ENCODE measurements at places on chromosomes 3 and 15.

DNA sequence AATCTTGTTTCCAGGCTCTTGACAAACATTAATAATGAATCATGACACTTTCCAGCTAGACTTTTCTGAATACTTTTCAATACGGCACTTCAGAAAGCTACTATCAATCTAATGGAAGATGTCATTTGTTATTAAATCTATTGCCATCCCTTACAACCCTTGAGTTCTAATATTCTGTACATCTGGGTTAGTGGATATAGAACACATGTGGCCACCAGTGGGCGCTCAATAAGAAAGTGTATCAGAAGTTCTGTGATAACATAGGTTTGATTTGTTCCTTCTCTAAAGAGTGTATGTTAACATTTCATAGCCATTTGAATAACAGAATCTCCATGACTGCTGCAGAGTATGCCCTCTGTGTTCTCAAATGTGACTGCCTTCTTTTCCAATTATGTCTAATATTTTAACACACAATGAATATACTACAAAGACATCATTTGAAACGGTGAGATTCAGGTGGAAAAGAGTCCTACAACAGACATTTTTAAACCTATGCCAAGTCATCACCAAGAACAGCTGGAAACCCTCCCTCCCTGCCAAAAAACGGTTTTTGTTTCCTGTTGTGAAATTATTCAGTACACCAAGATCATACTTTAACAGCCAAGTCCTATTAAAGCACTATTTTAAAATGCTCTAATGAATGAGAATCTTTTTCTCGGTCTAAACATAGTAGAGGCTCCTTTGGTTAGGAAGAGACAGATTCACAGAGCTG is 22.2 kb downstream of the ALDH1A2 start:
- peak; percentile 9 for DNase-seq

DNA sequence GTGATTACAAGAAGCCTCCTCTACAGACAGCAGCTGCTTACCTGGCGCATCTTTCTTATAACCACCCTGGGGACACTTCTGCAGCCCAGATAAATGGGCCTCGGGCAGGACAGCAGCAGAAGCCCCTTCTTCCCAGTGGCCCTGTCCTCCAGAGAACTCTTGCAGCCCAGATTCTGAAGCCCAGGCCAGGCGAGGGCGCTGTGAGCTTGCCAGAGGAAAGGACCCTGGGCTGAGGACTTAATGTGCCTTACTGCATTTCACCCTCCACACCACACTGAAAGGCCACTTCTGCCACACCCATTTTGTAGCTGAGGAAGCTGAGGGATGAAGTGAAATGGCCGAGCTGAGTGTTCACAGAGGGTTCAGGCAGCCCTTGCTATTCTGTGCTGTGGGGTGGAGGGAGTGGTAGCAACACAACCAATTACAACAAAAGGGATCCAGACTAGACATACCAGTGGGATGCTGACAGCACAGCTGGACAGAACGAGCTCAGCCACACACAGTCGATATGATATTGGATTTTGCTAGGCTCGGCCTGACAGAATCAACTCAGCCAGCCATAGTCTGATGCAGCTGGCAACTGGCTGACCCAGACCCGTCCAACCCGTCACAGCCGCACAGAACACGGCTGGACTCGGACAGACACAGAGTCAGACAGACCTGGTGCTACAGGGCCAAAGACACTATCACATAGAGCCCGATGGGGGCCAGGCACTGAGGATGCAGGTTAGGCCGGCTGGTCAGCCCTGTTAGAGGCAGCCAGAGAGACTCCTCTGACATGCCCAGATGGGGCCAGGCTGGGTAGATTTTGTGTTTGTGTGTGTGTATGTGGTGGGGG is 7.3 kb downstream of the ACOX2 start:
- no peak for DNase-seq

GRCh38 chr3:34807611-34808010 is 831.7 kb upstream of the ARPP21 start:
- no peak for DNase-seq

DNA sequence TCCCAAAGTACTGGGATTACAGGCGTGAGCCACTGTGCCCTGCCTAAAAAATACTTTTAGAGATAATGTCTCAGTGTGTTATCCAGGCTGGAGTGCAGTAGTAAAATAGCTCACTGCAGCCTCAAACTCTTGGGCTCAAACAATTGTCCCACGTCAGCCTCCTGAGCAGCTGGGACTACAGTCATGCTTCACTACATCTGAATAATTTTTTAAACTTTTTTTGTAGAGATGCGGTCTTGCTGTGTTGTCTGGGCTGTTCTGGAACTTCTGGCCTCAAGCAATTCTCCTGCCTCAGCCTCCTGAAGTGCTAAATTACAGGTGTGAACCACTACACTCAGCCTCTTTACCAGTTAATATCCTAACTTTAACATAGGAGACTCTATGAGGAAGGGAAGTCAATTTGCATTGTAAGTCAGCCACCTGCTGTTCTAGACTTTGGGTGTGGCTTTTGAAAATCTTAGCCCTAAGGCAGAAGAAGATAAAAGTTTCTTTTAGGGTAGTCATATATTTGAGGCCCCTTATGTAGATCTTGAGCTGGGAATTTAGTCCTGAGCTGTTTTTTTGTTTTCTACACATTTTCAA is 78.2 kb upstream of the RASGRP1 start:
- DNase-seq: no peak

DNA sequence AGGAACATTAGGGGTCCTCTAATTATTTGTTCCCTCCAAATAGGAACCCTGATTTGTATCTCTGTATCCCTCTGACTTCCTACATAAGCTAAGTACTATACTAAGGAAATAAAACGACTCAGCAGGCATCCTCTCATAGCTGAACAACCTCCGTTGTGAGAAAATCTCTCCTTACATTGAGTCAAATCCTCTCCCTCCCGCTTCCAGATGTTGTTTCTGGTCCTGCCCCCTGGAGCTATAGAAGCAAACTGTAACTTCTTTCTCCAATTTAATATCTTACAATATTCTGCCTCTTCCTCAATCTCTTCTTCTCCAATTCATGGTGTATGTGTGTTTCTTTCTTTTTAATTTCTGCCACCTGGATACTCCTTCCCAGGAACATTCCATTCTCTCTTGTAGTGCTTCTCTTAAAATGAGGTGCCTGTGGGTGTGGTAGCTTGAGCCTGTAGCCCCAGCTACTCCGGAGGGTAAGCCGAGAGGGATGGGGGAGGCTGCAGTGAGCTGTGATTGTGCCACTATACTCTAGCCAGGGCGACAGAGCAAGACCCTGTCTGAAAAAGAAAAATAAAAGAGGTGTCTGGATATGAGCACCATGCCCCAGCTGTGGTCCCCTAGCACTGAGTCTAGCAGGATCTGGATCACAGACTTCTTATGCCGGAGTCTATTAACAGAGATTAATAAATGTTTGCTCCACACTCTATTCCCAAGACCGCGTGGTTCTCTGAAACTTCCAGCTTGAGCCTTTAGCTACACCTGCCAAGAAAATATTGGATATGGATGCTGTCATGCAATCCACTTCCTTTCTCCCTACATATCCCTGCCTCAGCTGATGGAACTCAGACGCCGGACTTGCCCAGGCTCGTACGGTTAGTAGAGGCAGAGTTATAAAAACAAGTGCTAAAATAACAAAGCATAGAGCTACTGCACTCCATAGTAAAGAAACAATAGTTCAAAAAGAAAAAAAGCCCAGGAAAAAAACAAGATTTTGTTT is 42.9 kb upstream of the NEO1 start:
- DNase-seq: no peak

GRCh38 chr15:77773903-77774302 is 141.2 kb upstream of the LINGO1 start:
- DNase-seq: no peak

GRCh38 chr3:183698756-183699155 is 1.2 kb downstream of the YEATS2 start:
- DNase-seq: no peak

DNA sequence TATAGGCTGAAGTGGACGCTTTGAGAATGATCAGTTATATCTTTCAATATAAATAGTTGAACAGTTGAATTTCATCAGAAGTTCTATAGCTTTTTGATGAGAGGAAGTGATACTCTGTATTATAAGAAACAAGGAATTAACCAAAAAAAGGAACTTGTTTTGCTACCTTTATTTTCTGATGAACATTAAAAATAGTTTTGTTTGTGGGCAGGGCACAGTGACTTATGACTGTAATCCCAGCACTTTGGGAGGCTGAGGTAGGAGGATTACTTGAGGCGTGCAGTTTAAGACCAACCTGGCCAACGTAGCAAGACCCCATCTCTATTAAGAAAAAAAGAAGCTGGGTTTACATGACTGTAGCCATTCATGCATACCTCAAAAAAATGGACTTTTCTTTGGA is 16.7 kb downstream of the BLOC1S6 start:
- DNase-seq: no peak

DNA sequence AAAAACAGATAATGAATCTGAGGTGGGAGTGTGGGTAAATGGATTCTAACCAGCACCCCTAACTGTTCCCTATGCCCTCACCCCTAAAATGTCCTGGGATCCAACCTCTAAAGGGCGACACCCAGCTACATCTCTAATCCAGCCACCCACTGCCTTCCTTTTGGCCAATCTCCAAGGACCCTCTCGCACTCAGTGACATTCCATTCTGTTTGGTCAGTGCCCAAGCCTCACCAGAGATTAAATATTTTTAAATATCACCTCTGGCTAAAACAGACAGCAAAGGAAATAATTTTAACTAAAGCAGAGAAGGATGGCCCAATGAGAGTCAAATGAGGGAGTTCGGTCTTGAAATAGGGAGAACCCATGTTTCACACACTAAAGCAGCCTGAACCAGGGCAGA is 19.9 kb upstream of the SCN10A start:
- DNase-seq: no peak

DNA sequence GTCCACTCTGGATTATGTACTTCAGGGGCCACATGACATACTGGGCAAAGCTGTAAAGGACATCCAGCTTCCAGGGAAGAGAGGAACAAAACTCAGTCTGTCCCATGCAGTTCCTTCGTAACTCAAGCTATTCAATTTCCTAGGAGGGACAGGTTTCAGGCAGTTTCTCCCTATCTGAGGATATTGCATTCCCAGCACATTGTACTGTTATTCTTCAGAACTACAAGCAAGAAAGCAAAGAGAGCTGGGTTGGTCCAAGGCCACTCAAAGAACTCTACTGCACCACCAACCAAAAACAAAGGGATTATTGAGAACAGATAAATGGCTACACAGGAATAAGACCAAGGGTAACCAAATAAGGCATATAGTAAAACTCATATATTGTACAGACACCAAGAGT is 117.6 kb upstream of the ARL6 start:
- DNase-seq: no peak

GRCh38 chr3:166554023-166554422 is 716.8 kb upstream of the BCHE start:
- no peak for DNase-seq

DNA sequence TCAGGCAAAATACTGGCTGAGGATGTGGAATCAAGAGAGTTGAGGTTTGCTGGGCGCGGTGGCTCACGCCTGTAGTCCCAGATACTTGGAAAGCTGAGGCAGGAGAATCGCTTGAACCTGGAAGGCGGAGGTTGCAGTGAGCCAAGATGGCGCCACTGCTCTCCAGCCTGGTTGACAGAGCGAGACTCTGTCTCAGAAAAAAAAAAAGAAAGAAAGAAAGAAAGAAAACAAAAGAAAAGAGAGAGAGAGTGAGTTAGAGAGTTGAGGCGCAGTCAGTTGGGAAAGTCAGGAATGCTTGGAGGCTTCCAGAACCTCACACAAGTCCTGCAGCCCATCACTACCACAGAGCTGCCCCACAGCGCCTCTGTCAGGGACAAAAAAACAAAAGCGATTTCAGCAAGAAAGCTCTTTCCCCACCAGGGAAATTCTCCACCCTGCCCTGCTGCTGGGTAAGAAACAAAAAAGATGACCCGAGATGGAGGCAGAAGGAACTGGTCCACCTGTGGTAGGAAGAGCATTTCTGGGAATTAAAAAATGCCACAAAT is 13.8 kb downstream of the HDC start:
- no peak for DNase-seq

- no peak for DNase-seq
Measured at GRCh38 chr15:89167267-89168176, 53.9 kb downstream of the RLBP1 start.

- DNase-seq: no peak
Measured at GRCh38 chr3:14630404-14631100, 21.0 kb upstream of the CCDC174 start.

DNA sequence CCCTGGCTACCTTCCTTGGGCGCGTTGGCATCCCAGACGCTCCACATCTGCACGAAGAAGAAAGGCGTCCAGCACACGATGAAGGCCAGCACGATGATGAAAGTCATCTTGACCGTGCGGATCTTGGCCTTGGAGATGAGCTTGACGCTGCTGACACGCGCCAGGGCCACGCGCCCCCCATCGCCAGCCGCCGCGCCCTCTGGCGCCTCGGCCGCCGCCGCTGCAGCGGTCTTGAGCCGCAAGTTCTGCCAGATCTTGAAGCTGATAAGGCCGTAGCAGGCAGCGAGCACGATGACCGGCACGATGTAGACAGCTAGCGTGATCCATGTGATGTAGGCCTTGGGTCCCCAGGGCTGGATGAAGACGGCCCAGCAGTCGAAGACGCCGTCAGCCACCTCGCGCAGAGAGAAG is 2.2 kb downstream of the OXTR start:
- no peak for DNase-seq

- DNase-seq: no peak
Measured at GRCh38 chr15:29688506-29689286, 133.6 kb downstream of the TJP1 start.

- DNase-seq: no peak
Measured at GRCh38 chr15:58650102-58650501, 99.4 kb downstream of the ADAM10 start.

DNA sequence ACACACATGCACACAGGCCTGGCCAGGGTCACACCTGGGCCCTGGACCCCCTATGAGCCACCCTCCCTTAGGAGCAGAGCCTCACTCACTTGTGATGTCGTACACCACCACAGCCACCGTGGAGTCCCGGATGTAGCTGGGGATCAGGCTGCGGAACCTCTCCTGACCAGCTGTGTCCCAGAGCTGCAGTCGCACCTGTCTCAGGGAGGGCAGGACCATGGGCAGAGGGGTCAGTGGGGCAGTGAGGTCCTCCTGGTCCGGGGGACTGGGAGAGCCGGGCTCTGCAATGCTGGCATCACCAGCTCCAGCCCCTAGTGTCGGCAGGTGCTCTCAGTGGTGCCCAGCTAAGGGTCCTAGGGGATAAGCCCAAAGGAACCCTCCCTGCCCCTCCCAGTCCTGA is 35.6 kb downstream of the SRPRB start:
- DNase-seq: no peak

DNA sequence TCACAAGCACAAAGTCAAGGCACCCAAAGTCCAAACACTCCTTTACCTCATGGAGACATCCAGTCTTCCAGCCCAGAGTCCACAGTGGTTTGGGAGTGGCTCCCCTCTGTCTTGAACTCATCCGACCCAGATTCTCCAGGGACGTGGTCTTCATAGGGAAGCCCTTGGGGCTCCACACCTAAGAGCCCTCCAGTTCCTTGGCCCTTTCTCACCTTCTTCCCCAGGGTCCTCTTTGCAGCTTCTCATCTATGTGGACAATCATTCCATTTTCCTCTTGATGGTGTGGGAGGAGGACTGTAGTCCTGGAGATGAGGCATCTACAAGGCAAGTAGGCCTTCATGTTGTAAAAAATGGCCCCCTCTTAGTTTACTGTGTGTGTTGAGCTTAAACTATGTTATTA is 87.3 kb upstream of the RNF7 start:
- DNase-seq: no peak
